ENCODE measurements at places on chromosomes 16 and 17.

- no peak for DNase-seq
Measured at GRCh38 chr17:2796164-2797125, at the start of gene RAP1GAP2. RAP1GAP2 (plus strand) TSS chr17:2796438; CDS start chr17:2796528, 90 bp downstream.

GRCh38 chr17:56815711-56816110, 18.0 kb downstream of the C17orf67 start:
- DNase-seq: no peak

DNA sequence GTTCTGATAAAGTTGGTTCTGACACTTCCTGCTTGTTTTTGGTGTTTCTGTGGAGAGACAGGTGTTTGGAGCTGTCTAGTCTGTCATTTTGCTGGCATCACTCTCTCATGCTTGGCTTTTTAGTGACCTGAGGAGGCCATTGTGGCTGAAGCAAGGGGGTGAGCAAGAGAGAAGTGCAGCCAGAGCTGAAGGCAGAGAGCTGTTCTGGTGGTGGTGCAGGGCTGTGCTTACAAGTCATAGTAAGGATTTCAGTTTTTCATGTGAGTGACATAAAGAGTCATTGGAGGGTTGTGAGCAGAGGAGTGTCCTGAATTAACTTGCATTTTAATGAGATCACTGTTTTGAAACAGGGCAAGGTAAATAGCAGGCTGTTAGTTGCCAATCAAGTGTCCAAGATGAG, 97.5 kb downstream of the CHD9 start:
- no peak for DNase-seq

DNA sequence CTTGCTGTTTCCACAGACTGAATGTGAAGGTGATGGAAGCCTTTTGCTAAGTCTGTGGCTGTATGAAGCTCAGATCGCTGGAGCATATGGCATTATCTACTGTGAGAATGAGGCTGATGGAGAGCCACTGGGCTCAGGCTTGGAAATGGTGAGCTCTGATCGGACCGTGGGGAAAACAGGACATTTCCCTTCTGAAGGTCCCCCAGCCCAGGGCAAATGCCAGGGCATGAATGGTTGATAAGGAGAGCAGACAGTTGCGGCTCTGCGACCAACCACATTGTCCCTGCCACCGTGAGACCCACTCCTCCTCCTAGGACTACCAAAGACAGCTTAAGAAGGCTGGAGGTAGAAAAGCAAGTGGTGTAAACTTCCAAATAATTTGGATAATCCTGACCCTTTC, 4.7 kb upstream of the CUEDC1 start:
- no peak for DNase-seq

GRCh38 chr17:40461732-40462342, 18.6 kb downstream of the IGFBP4 start:
- DNase-seq: no peak

DNA sequence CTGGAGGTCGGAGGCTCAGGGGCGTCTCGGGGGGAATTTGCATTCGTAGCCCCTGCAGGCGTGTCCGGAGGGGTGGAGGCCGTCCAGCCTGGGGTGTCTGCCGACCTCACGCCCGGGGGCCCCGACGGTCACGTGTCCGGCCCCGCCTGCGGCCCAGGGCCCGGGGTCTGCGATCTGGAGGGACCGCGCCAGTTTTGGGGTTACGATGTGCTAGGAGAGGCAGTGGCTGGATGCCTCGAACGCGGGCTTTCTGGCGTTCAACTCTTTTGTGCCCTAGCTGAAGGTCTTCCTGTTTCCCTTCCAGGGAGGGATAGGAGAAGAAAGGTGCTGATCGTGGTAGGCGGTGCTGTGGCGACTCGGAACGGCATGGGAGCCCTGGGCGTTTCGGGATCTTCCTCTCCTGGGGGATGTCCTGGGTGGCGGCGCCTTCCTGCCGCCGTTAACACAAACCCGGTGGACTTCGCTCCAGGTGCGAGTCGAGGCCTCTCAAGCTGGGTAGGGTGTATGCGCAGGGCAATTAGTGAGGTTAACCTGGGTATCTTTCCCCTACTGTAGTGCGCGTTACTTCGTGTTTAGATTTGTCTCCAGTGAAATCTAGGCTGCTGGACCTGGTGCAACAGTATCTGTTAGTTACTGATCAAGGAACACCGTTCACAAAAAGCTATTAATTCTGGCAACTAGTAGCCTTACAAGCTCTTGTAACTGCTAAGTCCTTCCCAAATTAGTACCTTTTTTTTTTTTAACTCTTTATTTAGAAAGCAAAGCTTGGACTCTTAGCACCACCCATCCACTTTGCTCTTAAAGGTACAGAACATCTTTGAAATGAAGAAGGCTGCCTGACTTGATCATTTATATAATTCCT, 1.3 kb downstream of the AKAP1 start:
- DNase-seq: peak; percentile 45

DNA sequence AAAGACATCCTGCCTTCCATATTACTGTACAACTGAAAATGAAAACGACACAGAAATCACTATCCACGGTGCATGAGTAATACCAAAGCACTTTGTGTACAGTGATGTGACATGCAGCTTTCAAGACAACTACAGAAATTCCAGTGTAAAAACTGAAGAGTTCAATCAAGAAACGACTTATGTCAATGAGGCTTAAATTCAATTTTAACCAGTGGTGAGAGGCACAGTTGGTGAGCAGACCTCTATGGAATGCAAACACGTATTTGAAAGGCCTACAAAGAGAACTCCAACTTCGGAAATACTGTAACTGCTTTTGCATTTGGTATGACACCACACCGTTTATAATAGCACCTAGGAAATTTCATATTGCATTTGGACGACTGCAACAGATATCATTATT, 87.6 kb downstream of the USP31 start:
- no peak for DNase-seq

- no peak for DNase-seq
Measured at GRCh38 chr16:9950658-9951057, 231.6 kb downstream of the GRIN2A start.

DNA sequence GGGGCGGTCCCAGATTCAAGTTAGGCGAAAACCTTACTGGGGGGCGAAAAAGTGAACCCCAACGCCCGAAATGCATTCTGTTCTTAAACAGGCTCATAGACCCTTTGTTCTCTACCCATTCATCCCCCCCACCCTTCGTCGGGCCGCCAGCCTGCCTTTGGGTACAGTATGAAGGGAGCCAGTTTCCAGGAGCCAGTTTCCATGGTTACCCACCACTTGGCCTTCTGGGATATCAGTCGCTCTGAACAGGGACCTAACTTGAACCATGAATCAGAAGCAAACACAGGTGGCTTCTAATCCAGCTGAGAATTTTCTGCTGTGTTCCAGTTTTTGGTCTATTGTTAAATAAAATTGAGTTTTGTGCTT, 532 bp downstream of the DHX40 start:
- peak; percentile 61 for DNase-seq

GRCh38 chr16:67430977-67431774, at the start of gene HSD11B2:
HSD11B2 (plus strand) TSS chr16:67431121; CDS start chr16:67431249, 128 bp downstream.
- DNase-seq: no peak

- peak; percentile 40 for DNase-seq
Measured at GRCh38 chr16:61323456-61323855, 712.8 kb downstream of the CDH8 start.

- DNase-seq: no peak
Measured at GRCh38 chr17:32733401-32733800, 143.5 kb downstream of the MYO1D start.

DNA sequence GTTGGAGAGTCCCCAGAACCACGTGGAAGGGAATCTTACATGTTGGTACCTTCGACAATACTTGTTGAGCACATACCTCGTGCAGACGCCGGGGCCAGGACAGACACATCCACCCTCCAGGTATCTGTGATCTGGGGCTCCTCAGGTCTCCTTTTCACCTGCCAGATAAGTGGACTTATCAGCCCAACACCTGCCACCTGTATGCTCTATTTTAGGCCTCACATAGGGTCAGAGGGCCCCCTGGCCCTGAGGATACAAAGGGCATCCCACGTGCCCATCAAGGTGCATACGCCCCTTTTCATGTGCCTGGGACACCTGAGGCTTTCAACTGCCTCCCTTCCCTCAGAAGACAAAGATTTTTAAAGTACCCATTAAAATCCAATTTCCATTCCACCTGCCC, 212.7 kb downstream of the MRTFB start:
- DNase-seq: no peak

GRCh38 chr16:86536621-86537020, 18.4 kb downstream of the MTHFSD start:
- no peak for DNase-seq

GRCh38 chr17:67663457-67663856, 54.3 kb upstream of the NOL11 start:
- DNase-seq: no peak

- DNase-seq: no peak
Measured at GRCh38 chr17:8080799-8081219, 6.7 kb downstream of the ALOX12B start.

GRCh38 chr17:48241131-48241591, 133.6 kb downstream of the SNX11 start:
- DNase-seq: peak; percentile 95

- no peak for DNase-seq
Measured at GRCh38 chr16:56765949-56766348, 36.0 kb downstream of the NUP93 start.

- DNase-seq: no peak
Measured at GRCh38 chr16:77223184-77223583, 24.0 kb downstream of the SYCE1L start.

DNA sequence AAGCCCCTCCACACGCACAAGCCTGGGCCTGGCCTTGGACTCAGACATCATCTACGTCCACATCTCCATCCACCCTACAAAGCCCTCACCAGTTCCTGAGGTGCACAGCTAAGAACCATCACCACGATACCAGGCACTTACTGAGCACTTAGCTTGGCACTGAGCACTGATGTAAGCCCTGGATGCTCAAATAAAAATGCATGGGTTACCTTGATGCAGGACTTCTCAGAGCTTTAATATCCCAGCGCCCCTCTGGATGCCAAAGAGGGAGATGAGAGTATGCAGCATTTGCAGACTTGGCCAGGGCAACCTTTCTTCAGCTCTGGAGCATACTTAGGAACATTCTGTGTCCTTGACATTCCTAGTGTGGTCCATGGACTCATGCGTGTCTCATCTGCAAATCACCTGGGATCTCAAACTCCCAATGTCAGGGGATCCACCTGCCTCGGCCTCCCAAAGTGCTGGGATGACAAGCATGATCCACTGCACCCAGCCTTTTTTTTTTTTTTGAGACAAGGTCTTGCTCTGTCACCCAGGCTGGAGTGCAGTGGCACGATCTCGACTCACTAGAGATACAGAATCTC, 69.8 kb downstream of the RAB11FIP4 start:
- DNase-seq: no peak

DNA sequence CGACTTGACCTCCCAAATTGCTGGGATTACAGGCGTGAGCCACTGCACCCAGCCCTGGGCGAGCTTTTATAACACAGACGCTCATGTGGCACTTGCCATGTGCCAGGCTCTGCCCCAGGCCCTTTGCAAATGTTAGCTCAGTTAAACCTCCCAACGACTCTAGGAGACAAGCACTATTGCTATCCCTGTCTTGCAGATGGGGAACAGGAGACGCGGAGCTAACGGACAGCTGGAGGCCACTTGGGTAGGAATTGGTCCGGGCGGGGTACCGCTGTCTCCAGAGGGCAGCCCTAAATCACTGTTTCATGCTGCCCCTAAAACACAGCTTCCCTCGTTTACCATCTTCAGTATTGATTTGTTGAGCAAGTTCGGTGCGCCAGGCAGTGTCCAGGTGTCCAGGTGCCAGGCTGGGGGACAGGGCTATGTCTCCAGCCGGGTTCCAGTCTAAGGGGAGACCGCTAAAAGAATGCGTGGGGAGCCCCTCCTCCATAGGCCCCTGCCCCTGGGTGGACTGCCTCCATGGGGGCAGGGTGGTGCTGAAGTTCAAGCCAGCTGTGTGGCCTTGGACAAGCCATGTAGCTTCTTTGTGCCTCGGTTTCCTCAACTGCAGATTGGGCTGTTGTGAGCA, 23.7 kb downstream of the TMEM235 start:
- no peak for DNase-seq

- no peak for DNase-seq
Measured at GRCh38 chr17:16406742-16407674, 8.4 kb upstream of the TRPV2 start.

GRCh38 chr17:2184993-2185931, 118.3 kb downstream of the SMG6 start:
- DNase-seq: no peak

- DNase-seq: no peak
Measured at GRCh38 chr16:85087899-85088569, 24.2 kb downstream of the CIBAR2 start.

GRCh38 chr17:1783271-1783670, 21.4 kb downstream of the SERPINF1 start:
- DNase-seq: no peak

GRCh38 chr16:70267516-70267915, 15.8 kb upstream of the EXOSC6 start:
- no peak for DNase-seq

DNA sequence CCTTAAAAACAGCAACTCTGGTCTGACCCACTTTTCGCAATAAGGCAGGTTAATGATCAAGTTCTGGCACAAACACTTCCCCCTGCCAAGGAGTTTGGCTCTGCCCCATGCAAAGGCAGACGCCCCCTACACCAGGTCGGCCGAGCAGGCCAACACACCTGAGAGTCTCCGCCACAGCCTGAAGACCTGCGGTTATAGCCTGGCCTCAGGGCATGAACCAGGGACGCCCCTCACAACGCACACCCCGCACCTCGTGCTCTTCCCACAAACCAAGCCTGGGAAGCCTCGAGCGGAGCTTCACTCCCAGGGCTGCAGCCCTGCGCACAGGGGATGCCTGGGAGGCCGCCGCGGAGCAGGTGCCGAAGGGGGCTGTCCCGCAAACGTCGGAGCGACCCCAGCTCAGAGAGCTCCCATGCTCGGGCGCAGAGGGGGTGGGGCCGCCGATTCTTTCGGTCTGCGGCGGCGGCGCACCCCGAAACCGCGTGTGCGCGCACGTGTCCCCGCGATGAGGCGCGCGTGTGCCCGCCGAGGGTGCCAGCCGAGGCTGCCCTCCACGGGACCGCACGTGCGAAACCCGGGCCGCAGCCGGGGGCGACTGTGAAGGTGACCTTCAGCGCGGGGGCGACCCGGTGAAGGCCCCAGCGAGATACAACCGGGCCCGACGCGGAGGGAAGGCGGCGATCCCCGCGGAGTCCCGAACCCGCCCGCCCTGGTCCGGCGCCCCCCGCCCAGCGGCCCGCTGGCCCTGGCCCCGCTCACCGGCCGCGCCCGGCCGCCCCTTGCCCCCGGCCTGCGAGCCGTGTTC, 559 bp downstream of the CLUH start:
- no peak for DNase-seq

GRCh38 chr17:10121971-10122707, 76.3 kb downstream of the GAS7 start:
- no peak for DNase-seq

GRCh38 chr16:46632778-46633733, 11.9 kb upstream of the SHCBP1 start:
- DNase-seq: no peak

- no peak for DNase-seq
Measured at GRCh38 chr16:56257666-56258342, 66.5 kb downstream of the GNAO1 start.

- no peak for DNase-seq
Measured at GRCh38 chr16:85392756-85393673, 220.1 kb upstream of the GSE1 start.

GRCh38 chr16:58010886-58011285, 9.7 kb downstream of the USB1 start:
- DNase-seq: no peak

GRCh38 chr17:76667491-76667755, 23.9 kb upstream of the ST6GALNAC1 start:
- DNase-seq: no peak

Data from COLO829 (cell line).